Activated naive CD4-positive, alpha-beta T cell treated with anti-CD3 and anti-CD28 coated beads, Interleukin-2, amount 50 U/mL, for 72 hours (primary cell): ENCODE measurements at places on chromosomes 1 and 21. TPM values are rescaled to one million over a fixed set of nuclear protein-coding genes. Genes with fewer than 3 reads are reported as not detected.

DNA sequence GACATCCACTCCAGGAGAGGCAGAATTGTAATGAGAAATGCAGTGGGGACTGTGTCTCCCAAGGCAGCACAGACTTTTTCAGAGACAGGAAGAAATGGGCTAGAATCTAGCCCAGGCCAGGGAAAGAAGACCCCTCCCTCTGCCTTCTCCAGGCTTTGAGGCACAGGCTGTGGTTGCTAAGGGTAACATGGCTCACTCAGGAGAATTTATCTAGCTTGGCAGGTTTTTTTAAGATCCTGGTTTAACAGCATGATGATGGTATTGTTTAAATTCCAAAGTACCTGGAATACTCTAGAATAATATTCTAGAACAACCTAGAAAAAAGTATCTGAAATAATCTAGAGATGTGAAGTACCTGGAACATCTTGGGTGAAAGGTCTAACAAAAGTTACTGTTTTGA lies 125.6 kb downstream of the URB2 start:
- no peak for DNase-seq

The LINGO4 gene
- total RNA-seq = 0.72 TPM

GRCh38 chr1:186118724-186119123 lies 256.3 kb downstream of the TPR start:
- DNase-seq = no peak

The DNAJC28 gene
- total RNA-seq = 0.49 TPM

The PLA2G2F gene
- not detected for total RNA-seq

The DNAJC16 gene
- total RNA-seq = 4.6 TPM

DNA sequence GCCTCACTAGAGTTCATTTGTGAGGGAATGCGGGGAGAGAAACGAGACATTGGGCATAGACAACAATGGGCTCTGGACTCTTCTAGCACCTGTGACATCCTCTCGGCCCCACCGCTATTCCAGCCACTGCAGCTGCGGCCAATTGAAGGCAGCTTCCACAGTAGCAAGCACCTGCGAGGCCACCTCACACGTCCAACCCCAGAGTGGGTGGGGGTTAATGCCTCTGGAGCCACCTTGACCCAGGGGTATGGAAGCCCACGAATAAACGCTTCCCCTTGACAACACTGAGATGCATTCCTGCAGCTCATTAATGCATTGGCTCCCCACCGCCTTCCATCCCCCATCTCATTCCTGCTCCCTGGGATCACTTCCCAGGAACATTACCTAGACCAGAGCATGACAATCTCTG lies 104.4 kb downstream of the GLIS1 start:
- DNase-seq = no peak

GRCh38 chr1:212470059-212470458 lies 37.3 kb downstream of the NENF start:
- DNase-seq = no peak

DNA sequence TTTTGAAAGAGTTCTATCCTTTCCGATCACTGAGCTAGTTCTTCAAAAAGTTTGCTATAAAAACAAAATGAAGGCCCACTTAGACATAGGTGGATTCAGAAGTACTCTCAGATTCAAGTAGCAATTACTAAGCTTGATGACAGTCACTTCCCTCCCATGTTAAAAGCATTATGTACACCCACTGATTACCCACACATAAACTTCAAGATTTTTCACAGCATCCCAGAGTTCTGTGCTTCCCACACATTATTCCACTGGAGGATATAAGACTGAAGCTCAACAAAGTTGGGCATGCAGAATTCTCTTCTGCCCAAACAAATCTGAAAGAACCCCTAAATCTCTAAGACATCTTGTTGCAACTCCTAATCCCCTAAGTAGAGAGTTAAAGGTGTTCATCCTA lies 29.5 kb downstream of the VAMP4 start:
- no peak for DNase-seq

GRCh38 chr1:27872059-27872801 lies at the start of gene THEMIS2:
THEMIS2 (plus strand) TSS chr1:27872544; CDS start chr1:27872572, 28 bp downstream.
- peak; percentile 78 for DNase-seq

DNA sequence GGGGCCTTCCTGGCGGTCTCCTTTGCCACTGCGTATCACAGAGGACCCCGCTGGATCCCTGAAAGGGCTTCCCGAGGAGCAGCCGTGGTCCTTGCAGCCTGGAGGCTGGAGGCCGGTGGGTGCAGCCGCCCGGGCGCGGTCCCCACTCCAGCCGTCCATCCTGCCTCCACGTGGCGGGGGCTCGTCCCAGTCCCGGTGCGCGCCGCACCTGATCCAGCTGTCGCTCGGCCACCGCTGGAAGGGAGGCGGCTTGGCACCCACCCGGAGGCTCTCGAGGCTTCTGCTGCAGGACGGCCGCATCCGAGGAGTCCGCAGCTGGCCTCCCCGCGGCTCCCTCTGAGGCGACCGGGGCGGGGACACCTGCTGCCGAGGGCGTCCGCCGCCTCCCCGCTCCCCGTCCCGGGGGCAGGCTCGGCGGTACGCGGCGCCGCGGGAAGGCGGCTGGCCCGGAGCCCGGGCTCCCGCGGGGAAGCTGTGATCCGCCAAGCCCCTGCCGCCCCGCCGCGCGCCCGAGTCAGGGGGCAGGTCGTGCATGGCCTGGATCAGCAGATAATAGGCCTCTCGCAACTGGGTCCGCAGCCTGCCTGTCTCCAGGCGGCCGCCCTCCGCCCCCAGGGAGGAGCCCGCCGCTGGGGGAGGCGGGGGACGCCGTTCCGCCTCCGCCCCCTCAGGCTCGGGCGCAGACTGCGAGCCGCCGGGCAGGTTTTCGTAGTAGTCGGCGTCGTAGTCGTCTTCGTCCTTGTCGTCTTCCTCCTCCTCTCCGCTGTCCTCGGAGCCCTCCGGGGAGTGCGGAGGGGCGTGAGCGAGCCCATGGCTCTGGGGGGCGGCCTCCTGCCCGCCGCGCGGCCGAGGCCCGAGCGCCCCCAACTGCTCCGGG lies at the start of gene SYDE2:
Gene SYDE2, minus strand, starts transcription at position 554 of the 877 bp plus-strand sequence. Its CDS starts 20 bp downstream, at position 534.
- DNase-seq = peak; percentile 78

- DNase-seq = no peak
Observed at GRCh38 chr1:186901631-186902030, 72.9 kb downstream of the PLA2G4A start.

The LIN28A gene
- total RNA-seq = not detected

The CACNA1S gene
- total RNA-seq = not detected

DNA sequence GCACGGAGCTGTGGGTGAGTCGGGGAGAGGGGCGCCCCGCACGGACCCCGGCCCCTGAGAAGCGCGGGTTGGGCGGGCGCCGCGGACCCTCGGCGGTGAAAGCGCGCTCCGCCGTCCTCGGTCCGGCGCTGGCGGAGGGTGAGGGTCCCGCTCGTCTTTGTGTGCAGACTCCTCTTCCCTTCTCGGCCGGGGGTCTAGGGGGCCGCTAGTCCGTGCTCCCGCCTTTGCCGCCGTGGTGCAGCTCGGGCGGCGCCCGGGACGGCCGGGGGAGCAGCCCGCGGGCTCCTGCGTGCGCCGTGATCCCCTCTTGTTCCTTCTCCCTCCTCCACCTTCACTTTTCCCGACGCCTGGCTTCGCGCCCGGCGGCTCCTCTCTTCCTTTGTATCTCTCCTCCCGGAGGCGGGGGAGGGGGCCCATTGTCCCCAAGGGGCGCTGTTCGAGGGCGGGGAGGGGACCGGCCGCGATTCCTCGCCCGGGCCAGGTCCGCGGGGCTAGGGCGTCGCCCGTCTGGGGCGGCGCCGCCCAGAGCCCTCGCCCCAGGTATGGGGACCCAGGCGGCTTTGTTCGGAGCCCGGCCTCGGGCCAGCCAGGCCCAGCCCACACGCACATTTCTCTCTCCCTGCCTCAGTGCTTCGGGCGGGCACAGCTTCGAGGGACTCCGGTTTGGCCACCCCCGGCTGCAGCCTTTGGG lies 519 bp downstream of the FNBP1L start:
- DNase-seq = no peak

GRCh38 chr1:163427279-163427678 lies 105.5 kb downstream of the NUF2 start:
- DNase-seq = no peak

The LCE3E gene
- not detected for total RNA-seq

GRCh38 chr1:180720753-180721152 lies 88.9 kb downstream of the XPR1 start:
- DNase-seq = no peak

DNA sequence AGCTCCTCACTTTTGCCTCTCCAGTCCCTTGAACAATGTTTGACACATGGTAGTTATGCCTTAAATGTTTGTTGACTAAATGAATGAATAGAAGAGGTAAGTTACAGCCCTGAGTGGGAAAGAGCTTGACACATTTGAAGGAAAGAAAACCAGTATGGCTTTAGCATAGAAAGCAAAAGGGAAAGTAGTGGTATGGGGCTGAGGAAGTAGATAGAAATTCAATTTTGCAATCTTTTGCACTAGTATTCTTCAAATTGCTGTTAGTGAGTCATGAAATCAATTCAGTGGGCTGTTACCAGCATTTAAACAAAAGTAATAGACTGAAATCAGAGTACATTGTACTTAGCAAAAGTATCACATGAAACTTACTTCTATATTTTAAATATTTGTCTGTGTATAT lies 21.1 kb downstream of the PLA2G4A start:
- DNase-seq = no peak

- no peak for DNase-seq
Observed at GRCh38 chr1:22341791-22342605, 109.7 kb upstream of the ZBTB40 start.

The ATG4C gene
- total RNA-seq = 18.9 TPM

DNA sequence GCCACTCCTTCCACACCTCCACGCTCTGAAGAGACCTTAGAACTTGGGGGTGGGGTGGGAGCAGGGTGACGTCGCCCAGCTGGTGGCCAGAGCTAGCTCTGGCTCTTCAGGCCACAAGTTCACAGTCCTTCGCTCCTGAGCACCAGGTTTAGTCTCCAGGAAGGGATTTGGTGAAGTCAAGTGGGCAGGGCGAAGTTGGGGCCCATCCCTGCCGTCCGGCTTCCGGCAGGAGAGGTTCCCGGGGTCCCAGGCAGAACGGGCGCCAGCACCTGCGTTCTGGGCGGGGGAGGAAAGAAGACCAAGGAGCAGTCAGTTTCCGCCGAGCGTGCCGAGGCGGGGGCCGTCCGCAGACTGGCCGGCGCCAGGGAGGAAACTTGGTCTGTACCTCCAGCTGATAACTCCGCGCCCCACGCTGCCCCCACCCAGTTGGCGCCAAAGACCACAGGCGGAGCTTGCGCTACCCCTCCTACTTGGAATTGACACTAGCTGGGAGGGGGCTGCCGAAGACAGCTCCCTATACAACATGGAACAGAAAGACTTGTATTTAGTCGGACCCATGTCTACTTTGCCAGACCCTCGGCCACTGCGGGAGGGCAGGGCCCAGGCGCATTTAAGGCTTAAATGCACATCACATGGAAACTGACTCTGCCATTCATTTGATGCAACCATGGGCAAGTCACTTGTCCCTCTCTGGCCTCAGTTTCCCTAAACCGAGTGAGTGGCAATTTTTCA lies 995 bp downstream of the ID3 start:
- peak; percentile 76 for DNase-seq

GRCh38 chr1:199245946-199246345 lies 607.1 kb downstream of the PTPRC start:
- DNase-seq = no peak
